ENCODE measurements at places on chromosomes 12 and 14.

DNA sequence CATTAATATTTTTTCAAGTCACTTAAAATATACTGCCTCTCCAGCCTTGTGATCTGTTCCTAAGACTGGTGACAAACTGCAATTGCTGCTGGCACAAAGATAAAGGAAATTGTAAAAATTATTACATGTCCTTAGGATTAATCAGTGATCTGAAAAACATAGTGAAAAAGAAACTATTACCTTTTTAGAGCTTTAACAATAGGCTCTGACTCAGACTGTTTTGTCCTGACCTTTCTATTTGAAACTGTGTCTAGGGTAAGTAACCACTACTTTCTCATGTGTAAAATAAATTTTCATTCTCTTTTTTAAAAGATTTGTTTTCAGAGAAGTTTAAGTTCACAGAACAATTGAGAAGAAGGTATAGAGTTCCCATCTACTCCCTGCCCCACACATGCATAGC is 80.4 kb upstream of the CLEC14A start:
- DNase-seq, result no peak

DNA sequence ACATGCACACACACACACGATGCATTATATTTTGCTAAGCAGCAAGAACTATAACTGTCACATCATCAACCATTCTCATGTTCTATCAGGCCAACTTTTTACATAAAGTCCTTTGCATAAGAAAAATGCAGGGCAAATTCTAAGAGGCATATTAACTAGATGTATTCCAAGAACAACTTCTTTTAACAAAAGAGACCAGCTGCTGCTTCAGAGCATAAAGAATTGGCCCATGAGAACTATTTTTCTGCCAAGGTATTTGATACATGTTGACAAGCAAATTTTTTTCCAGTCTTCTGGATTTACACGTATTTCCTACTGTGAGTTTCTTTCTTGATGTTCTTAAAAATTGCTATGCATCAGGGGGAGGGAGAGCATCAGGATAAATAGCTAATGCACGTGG is 27.2 kb downstream of the GLT8D2 start:
- DNase-seq, result no peak

DNA sequence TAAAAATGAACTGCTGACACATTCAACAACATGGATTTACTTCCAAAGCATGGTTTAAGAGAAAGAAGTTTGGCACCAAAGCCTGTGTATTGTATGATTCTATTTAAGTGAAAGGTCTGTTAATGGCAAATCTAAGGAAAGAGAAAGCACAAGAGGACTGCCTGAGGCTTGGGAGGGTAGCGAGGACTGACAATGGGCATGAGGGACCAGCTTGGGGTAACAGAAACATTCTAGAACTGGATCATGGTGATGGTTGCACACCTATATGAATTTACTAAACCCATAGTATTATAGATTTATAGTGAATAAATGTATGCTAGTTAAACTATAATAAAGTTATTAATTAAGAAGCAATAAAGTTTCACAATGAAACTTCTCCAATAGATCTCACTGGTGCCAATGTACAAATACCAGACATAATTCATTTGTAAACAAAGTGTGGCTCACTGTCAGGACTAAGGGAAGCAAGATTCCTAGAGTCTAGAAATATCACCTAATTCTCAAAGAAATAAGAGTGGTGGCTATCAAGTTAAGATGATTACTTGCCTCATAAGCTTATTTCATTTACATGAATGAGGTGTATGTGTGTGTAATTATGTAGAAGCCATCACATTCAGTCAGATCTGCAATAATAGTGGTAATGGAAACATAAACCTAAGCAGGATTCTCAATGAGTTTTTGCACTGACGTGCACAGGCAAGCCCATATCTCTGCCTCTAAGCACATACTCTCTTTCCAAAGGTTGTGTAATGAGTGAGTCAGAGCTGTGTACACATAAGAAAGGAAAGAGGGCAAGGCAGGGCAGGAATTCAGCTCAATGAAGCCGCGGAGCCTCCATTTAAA is 353.4 kb downstream of the KCNH5 start:
- no peak for DNase-seq

- no peak for DNase-seq
These were observed 7.4 kb downstream of the GTSF1 start for GRCh38 chr12:54465857-54466523.

- no peak for DNase-seq
These were observed 150.2 kb upstream of the CLEC14A start for GRCh38 chr14:38405851-38406635.

DNA sequence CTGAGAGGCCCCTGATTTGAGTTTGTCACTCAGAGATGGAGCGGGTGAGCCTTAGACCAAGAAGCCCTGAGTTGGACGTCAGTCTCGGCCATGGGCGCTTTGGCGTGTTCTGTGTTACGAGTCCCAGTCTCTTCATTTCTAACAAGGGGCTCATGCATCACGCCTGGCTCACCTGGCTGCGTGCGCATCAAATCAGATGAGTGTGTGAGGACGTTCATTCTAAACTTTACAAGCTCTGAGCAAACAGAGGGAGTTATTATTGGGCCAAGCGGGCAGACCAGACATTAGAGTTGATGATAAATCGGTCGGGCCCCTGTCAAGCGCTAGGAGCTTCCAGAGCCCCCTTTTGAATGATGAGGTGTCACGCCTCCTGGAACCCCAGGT is 117.2 kb downstream of the CALM1 start:
- no peak for DNase-seq

DNA sequence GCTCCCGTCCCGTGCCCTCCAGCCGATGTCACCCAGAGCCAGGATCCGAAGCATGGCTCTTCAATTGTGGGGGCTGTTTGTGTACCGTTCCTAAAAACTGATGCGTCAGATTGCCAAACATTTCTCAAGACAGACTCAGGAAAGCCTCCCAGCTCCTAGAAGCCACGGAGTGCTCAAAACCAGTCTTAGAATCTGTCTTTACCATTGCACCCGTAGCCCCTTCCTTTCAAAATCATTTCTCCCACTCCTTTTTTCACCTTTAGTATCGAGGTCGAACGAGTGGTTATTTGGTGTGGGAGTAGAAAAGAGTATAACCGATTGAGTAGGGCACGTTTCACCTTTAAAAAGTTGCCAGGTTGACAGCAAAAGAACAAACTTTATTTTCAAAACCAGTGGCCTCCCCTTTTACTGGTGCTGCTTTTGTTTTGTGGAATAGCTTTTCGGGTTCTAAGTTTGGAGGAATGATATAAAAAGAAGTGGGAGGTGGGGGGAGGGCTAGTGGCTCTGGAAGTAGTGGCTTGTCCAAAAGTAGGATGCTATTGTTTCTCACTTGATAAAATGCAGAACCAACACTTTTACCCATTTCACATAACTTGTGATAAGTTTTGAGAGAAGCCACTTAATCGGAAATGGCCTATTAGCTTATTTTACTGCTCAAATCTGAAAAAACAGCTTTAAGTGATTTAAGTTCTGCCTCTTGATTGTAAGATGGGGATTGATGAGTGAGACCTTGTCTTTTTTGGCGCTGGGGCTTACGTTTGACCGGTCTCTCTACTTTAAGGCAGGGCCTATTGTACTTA is 803 bp downstream of the STK38L start:
- DNase-seq, result no peak

- DNase-seq, result no peak
These were observed 200.1 kb upstream of the FRMD6 start for GRCh38 chr14:51451561-51451960.

DNA sequence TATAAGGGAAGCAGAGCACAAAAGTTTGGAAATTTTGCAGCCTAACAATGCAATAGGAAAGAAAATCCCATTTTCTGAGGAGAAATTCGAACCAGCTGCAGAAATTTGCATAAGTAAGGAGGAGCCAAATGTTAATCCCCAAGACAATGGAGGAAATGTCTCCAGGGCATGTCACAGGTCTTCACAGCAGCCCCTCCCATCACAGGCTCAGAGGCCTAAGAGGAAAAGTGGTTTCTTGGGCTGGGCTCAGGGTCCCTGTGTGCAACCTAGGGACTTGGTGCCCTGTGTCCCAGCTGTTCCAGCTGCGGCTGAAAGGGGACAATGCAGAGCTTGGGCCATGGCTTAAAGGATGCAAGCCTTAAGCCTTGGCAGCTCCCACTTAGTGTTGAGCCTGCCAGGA is 190.0 kb downstream of the MDGA2 start:
- DNase-seq, result no peak

GRCh38 chr14:89429199-89430181 is 12.5 kb upstream of the FOXN3 start:
- DNase-seq, result no peak

GRCh38 chr12:87160848-87161601 is 868.2 kb downstream of the C12orf50 start:
- DNase-seq, result no peak

DNA sequence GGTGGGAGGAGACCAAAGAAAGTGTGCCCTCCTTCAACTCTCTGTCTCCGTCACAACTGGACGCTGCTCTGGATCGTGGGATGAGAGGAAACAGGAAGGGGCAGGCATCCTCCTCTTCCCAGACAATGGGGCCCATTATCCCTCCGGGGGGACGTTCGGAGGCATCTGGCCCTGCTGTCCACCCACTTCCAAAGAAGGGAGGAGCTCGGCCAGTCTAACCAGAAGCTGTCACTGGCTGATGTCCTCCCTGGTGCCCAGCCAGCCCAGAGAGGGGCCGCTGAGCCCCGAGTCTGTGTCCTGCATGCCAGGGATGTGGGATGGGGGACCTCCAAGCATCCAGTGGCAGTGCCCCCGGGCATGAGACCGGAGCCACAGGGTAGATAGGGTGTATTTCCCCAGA is 39.8 kb upstream of the MEG3 start:
- DNase-seq, result no peak

- no peak for DNase-seq
These were observed 27.6 kb downstream of the LRCOL1 start for GRCh38 chr12:132582582-132583410.

DNA sequence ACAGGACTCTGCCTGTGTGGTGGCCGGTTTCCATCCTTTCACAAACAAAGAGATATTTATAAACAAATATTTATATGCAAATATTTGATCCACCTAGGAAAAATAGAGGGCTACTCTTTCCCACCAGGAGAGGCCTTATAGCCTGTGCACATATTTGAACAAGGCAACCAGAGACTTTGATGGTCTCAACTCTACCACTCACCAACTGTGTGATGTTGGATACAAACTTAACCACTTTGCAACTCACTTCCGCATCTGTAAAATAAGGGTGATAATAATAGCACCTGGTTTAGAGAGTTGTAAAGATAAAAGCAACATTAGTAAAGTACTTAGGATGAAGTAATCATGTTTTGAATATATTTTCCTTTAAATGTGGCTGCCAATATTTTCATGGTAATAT is 1.5 kb upstream of the CLEC12A start:
- no peak for DNase-seq

- no peak for DNase-seq
These were observed 36.2 kb downstream of the EML1 start for GRCh38 chr14:99829450-99829849.

GRCh38 chr12:25690996-25691864 is 138.1 kb upstream of the LMNTD1 start:
- no peak for DNase-seq

GRCh38 chr12:11920231-11920630 is 150.5 kb upstream of the BCL2L14 start:
- DNase-seq, result no peak

DNA sequence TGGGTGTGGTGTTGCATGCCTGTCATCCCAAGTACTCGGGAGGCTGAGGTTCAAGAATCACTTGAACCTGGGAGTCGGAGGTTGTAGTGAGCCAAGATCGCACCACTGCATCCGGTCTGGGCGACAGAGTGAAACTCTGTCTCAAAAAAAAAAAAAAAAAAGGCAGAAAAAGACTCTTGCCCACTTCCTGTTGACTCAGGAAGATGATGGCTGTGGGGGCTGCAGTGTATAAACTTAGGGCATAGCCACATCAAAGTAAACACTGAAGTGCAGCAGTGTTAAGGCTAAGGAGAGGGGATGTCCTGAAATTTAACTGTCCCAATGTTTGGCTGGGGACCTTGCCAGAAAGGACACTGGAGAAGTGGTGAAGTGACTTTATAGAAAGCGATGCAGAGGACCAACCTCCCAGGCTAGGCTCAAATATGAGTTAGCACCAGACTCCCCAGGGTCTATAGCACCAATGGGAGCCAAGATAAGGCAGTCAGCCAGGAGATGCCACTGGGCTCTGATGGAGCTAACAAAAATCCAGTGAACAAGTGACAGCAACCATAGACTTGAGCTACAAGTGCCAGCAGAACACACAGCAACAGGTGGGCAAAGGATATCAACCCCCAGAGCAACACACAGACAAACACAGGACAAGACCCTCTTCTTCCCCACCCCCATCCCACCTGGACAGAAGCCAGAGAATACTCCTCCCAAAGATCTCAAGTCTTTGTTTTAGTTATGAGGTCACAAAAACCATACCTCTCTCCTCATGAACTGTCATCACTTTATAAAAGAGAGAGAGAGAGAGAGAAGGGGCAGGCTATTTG is 28.0 kb downstream of the NELL2 start:
- DNase-seq, result peak; percentile 32

- no peak for DNase-seq
These were observed 504.1 kb downstream of the TMTC2 start for GRCh38 chr12:83190631-83191390.

GRCh38 chr12:131867891-131868675 is 26.3 kb upstream of the ULK1 start:
- no peak for DNase-seq

- DNase-seq, result no peak
These were observed 225.5 kb downstream of the EPS8 start for GRCh38 chr12:15563663-15564062.

Measured in stimulated activated CD8-positive, alpha-beta memory T cell treated with anti-CD3 and anti-CD28 coated beads, Interleukin-4, amount 100 ng/mL, for 1 hour (primary cell).